Stimulated activated CD8-positive, alpha-beta memory T cell treated with anti-CD3 and anti-CD28 coated beads, Interleukin-15, amount 100 ng/mL, for 48 hours (primary cell): ENCODE measurements at places on chromosomes 2 and 18.

- no peak for DNase-seq
These were observed 9.3 kb upstream of the MGAT5 start for GRCh38 chr2:134244587-134244986.

GRCh38 chr2:42854207-42854818, 61.9 kb upstream of the HAAO start:
- DNase-seq = no peak

- DNase-seq = no peak
These were observed 74.6 kb downstream of the PLB1 start for GRCh38 chr2:28570431-28570830.

GRCh38 chr2:135817466-135817865, 19.5 kb downstream of the LCT start:
- DNase-seq = no peak

DNA sequence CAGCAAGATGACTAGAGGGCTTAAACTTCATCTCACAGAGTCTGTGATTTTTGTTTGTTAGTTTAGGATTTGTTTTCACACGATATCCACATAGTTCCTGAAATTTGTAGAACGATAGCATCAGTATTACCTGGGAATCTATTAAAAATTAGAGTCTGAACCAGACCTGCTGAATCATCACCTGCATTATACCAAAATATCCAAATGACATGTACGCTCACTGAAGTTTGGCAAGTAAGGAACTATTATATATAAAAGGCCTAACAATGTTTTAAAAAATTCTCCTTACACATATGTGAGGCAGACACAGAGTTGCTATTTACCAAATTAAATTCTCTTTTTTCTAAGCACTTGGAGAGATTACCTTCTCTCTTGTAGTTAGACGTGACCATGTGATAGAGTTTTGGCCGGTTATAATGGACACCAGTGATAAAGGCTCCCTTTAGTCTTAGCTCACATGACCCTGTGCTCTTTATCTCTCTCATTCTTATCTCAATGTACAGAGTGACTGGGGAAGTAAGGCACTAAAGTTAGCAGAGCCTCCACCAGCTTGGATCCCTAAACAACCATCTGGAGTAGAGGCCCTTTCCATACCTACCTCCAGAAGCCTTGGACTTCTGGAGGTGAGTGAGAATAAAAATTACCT, 363.1 kb downstream of the DSC3 start:
- DNase-seq = no peak

DNA sequence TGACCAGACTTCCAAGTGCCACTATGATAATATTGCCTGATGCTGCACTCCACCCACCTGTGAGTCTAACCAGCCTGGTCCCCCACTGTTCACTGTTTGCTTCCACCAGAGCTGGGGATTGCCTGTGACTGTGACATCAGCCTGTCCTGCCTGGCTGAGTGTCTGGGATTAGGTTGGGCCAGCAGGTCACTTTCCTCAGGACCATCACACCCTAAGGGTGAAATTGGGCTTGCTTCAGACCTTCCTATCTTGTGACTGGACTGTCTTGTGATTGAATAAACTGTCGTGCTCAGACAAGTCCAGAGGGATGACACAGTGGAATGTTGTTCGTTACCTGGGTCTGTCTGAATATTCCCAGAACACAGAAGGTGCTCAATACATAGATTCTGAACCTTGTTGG, 87.4 kb upstream of the HK2 start:
- DNase-seq = no peak

- no peak for DNase-seq
These were observed 156.4 kb upstream of the KLHL14 start for GRCh38 chr18:32929213-32929612.

- no peak for DNase-seq
These were observed 207.4 kb upstream of the NRP2 start for GRCh38 chr2:205474741-205475415.

DNA sequence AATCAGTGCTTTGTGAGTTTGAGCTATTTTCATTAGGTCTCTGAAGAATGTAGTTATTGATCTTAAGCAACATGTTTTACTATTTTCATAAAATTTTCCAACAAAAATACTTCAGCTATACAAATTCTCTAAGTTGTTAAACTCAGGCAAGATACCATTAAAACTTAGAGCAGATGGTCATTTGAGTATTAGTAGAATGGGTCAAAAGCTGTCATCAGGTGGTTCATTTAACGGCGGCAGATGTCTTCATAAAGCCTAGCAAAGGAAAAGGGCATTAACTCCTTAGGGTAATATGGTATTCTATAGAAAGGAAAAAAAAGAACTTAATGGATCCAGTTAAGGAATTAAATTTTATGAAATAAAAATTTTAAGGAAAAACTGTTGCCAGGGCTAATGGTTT, 19.2 kb downstream of the MIB1 start:
- no peak for DNase-seq

- DNase-seq = no peak
These were observed 22.5 kb upstream of the SPAG16 start for GRCh38 chr2:213261715-213262114.

DNA sequence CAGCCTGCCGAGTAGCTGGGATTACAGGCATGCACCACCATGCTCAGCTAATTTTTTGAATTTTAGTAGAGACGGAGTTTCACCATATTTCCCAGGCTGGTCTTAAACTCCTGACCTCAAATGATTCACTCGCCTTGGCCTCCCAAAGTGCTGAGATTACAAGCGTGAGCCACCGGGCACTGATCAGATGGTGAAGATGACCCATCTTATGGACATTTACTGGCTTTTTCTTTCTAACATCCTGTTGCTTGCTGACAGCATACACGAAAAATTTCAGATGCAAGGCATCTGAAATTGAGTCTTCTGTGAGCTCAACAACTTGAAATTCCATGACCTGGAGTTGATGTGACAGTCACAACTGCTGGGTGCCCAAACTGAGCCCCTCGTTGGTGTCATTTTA, 859.5 kb upstream of the CNTNAP5 start:
- DNase-seq = no peak

DNA sequence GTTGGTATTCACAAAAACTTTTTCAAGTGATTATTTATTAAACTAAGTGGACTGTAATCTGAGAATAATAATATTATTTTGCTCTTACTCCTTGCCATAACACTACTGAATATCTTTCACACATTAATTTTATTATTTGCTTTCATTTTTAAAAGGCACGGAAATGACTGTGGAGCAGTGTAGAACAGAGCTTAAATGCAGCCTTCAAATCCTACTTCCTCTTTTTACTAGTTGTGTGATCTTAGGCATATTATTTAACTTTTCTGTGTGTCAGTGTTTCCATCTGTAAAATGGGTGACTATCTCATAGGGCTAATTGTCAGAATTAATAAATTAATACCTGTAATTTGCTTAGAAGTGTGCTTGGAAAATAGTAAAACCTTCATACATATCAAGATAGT, 55.5 kb upstream of the SLC8A1 start:
- no peak for DNase-seq

- DNase-seq = no peak
These were observed 16.7 kb upstream of the LYPD6B start for GRCh38 chr2:149021761-149022160.

DNA sequence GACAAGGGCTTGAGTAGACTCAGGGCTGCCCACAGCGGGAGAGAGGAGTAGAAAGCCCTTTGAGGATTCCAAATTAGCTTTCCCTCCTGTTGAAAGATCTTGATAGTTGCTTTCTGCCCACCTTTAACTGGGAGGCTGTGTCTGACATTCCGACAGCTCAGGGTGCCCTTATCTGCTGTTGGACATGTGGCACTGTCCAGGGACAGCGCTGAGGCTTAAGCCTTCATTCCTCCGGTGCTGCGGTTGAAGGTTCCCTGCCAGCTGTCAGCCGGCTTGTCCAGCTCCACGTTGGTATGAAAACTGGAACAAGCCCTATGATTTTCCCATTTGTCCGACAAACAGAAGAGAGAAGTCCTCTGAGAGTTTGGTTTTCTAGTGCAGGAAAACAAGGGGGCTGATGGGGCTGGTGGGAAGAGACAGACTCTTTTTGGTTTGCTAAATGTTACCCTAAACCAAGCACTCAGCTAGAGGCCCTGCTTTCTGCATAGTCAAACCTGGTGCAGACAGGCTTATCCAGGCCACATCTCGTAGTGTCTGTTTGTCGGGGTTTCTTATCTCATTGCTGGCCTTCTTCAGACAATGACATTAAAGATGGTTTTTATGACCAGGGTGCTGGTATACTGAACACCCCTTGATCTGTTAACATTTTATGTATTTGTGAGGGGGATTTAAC, 24.5 kb downstream of the GREB1 start:
- no peak for DNase-seq

GRCh38 chr2:128717758-128718710, 399.4 kb upstream of the HS6ST1 start:
- DNase-seq = no peak

- no peak for DNase-seq
These were observed 49.9 kb downstream of the KCNIP3 start for GRCh38 chr2:95346738-95347671.

DNA sequence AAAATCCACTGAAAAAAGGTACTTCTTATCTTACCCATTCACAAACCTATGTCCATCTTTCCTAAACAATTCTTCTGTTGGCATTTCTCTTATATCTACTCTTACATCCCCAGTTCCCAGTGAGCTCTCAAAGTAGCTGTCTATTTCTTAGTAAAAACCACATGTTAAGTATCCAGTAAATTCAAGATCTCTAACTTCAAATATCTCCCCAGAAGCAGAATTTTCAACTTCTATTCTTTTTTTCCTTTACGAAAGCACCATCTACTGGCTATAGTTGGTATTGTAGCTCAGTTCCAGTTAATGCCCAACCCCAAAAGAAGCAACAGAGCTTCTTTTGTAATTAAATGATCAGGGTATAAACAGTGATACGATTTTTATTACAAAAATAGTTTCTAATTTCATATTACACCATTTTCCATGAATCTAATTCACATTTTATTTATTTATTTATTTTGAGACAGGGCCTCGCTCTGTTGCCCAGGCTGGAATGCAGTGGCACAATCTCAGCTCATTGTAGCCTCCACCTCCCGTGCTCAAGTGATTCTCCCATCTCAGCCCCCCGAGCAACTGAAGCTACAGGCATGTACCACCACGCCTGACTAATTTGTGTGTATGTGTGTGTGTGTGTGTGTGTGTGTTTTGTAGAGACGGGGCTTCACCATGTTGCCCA, 28.5 kb downstream of the HRH4 start:
- no peak for DNase-seq

- DNase-seq = no peak
These were observed 63.2 kb downstream of the G6PC2 start for GRCh38 chr2:168964251-168964807.

- no peak for DNase-seq
These were observed 257.9 kb downstream of the SUCLG1 start for GRCh38 chr2:84201158-84201557.

- DNase-seq = no peak
These were observed 279.0 kb upstream of the NRP2 start for GRCh38 chr2:205403244-205403825.

GRCh38 chr2:85435981-85436835, 17.7 kb downstream of the SH2D6 start:
- no peak for DNase-seq

DNA sequence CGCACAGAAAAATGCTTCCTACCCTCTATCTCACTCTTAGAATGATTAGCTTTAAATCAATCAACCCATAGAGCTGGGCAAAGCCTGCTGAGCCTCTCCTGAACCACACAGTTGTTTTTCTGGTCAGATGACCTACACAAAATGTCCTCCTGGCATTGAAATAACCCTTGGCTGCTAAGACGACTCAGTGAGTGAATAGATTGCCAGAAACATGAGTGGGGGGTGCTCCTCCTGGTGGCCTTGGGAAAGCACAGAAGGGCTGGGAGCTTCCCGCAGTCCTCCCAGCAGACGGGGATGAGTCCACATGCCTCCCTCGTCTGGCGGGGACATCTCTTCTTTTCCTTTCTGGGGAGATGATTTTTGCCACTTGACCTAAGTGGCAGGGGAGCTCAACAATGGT, 14.9 kb downstream of the MAL start:
- DNase-seq = no peak

DNA sequence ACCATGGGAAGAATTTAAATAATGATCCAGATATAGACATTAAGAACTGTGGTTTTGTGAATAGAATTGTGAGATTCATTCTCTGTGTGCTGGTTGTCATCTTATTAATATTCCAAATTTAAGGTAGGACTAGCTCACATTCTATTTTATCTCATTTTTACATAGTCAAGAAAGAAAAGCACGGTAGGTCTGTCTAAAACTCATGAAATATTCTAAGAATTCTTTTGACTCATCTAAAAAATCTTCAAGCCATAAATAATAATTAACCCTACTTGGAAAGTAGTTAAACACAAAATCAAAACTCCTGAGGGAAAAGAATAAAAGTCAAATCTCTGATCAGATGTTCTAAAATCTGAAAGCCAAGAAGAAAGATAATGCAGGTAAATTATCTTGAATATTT, 388.8 kb upstream of the CHAC2 start:
- DNase-seq = no peak

- no peak for DNase-seq
These were observed 57.6 kb upstream of the PARD3B start for GRCh38 chr2:204487447-204488229.

- DNase-seq = no peak
These were observed 86.7 kb downstream of the AGAP1 start for GRCh38 chr2:235580426-235581157.

- DNase-seq = no peak
These were observed 671.9 kb upstream of the SOX11 start for GRCh38 chr2:5020116-5020875.

DNA sequence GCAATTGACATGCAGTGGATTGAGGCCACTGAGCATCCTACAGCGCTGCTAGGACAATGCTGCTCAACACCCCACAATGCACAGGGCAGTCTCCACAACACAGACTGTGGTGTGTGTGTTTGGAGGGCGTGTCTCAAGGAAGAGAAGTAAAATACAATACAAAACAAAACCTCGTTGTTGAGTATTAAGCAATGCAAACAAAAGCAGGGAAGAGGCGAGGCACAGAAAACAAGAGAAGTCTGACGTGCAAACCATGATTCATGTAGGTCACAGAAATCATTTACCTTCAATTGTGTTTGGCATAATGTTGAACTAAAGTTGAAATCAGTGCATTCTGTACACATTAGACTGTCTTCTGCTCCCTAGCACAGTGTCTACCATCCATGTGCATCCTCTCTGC, 260.9 kb downstream of the PHLPP1 start:
- DNase-seq = no peak

- DNase-seq = no peak
These were observed 679.0 kb upstream of the ID2 start for GRCh38 chr2:8002765-8003393.

- no peak for DNase-seq
These were observed 79.5 kb downstream of the UPP2 start for GRCh38 chr2:158181171-158181570.

DNA sequence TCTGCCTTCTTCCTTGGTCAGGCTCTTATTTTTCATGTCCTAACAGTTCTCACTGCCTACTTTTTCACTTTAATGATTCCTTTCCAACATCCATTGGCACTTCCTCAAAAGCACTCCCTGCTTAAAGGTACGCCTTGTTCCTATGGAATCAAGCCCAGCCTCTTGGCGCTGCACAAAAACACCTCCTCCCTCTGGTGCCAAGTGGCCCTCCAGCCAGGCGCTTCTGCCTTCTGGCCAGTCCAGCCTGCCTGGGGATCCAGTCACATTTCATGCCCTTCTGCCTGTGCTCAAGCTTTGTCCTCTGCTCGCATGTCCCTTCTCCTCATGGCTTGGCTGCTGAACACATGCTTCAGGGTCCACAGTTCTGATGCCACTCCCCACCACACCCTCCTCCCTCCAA, 6.3 kb downstream of the TPRKB start:
- DNase-seq = no peak

GRCh38 chr2:132676999-132677398, 7.0 kb upstream of the LYPD1 start:
- no peak for DNase-seq

GRCh38 chr2:149849136-149849535, 261.6 kb upstream of the MMADHC start:
- DNase-seq = no peak

- DNase-seq = no peak
These were observed 6.4 kb downstream of the ZEB2 start for GRCh38 chr2:144513388-144514101.
